ENCODE measurements at places on chromosomes 16 and 17.
A peak's percentile ranks its signal among the peaks of the same experiment; 100 is the strongest.

DNA sequence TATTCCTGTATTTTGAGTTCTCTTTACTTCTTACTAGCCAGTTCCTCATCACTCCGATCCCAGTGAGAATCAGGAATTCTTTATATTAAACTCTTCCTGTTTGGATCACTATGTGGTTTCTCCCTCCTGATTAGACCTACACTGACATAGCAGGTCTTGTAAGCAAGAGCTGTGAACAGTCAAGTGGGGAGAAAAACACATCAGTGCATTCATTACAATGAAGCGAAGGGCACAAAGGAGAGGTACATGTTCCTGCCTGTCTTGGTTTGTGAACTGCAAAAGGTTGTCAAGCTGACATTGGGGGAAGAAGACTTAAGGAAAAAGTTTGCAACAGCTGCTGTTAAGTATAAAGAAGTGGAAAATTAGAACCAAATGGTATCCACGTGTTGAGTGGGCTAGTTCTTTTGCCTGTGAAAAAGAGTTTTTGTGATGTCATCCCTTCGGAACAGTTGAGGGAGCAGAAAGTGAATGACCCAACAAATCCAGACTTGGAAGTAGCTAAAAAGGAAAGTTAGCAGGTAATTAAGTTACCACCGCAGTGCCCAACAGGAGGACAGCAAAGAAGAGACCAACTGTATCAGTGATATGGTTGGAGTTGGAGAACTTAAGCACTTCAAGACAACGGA lies 23.0 kb upstream of the TRIM25 start:
- no peak for DNase-seq

- DNase-seq = no peak
Observed at GRCh38 chr16:66543541-66543940, 6.4 kb downstream of the TK2 start.

DNA sequence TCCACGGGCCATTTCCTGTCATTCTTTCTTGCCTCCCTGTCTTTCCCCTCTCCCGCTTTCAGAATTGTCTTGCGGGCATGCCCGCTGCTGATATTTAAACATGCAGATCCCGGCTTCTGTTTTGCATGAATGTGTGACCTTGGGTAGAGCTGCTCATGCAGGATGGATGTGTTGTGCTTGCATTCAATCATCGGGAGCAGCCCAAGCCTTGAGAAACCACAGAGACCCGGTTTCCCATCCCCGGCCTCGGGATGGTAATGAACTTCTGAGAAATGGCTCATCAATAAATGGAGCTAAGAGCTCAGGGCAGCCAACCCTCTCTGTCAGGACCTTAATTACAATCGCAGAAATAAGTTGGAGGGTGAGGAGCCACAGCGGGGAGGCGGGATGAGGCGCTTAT lies 303.7 kb upstream of the TNRC6C start:
- DNase-seq = no peak

DNA sequence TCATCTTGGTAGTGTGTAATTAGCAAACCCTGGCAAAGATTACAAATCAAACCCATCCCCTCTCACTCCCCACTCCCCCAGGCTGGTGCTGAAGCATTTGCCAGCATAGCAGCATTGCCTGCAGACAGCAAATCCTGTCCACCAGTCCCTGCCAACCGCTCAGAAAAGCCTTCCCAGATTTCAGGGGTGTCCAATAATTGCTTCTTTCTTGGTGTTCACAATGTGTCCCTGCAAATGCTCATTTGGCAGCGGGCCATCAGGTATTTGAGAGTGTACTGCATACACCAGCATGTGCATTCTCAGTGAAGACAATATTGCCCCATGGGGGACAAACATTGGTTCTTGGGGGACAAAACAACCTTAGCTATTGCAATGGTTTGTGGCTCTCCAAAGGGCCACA lies 28.2 kb downstream of the ORC6 start:
- DNase-seq = no peak

- no peak for DNase-seq
Observed at GRCh38 chr16:79186196-79186595, 414.3 kb downstream of the MAF start.

- no peak for DNase-seq
Observed at GRCh38 chr17:78042542-78042941, 84.0 kb downstream of the TNRC6C start.

DNA sequence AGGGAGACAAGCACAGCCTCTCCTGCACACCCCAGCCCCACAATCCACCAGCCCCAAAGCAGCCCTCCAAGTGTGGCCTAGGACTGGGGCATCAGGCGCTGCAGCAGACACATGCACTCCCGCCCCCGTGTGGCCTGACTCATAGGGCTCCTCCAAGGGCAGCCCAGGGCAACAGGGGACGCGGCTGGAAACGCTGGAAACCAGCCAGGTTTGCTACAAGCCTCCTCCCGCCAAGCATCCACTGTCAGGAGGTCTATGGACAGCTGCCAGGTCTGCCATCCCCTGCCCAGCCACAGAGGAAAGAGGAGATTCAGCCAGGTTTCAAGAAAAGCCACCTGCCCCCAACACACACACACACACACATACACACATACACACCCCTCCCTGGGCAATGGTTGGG lies 25.8 kb downstream of the SRCIN1 start:
- DNase-seq = peak; percentile 24

- DNase-seq = no peak
Observed at GRCh38 chr17:49585422-49586027, 9.9 kb downstream of the NXPH3 start.

DNA sequence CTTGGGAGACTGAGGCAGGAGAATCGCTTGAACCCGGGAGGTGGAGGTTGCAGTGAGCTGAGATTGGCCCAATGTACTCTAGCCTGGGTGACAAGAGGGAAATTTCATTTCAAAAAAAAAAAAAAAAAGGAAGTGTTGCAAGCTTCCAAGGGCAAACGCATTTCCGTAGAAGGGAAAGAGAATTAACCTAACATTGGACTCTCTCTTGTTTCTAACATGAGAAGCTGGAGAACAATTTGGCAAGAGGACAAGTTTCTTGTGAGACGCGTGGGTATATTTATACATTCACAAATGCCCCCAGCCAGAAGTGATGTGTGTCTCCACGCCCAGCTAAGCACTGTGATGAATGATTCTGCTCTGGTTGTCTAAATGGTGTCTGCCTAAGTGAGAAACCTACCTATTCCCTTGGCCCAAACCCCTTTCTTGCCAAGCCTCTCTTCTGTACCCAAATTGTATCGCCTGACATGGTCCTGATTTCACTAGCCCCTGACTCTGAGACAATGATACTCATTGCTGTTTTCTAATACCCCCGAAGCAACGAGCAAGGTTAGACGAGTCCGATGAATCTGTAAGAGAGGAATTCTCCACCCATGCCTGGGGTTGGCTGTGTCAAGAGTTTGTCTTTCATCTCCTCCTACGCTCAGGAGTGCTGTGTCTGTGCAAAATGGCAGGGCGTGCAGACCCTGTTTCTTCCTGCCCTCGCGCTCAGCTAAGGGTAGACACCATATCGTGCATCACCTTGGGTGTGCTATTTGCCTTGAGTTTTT lies 14.2 kb upstream of the ST6GALNAC2 start:
- DNase-seq = no peak

DNA sequence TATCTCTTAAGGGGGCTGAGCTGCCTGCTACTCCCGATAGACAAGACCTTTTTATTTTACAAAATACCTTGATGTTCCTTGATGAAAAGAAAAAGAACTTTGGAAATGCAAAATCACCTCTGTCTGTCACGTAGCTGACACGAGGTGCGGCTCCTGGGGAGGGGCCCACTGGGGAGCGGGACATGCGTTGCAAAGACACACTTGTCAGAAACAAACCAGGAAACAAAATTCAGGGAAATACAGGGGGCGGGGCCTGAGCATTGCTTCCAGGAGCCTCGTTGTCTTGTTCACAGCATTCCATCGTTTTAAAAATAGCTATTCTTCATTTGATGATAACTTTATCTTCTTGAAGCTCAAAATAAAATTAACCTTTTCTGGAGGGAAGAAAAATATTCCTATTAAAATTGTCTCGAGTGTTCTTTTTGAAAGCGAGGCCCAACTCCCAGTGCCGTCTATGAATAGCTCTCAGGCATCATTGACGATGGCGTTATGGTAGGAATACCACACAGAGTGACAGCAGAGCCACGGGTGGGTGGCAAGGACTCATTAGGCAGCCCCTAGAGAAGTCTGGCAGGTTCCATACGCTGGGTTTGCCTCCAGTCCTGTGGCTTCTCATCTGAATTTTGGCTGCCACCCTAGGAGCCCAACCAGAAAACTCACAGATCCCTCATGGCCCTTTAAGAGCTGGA lies 286.9 kb downstream of the CPPED1 start:
- DNase-seq = no peak

- no peak for DNase-seq
Observed at GRCh38 chr16:5002699-5003143, 31.0 kb downstream of the NAGPA start.

GRCh38 chr16:21717608-21718007 lies 53.8 kb downstream of the OTOA start:
- DNase-seq = no peak

DNA sequence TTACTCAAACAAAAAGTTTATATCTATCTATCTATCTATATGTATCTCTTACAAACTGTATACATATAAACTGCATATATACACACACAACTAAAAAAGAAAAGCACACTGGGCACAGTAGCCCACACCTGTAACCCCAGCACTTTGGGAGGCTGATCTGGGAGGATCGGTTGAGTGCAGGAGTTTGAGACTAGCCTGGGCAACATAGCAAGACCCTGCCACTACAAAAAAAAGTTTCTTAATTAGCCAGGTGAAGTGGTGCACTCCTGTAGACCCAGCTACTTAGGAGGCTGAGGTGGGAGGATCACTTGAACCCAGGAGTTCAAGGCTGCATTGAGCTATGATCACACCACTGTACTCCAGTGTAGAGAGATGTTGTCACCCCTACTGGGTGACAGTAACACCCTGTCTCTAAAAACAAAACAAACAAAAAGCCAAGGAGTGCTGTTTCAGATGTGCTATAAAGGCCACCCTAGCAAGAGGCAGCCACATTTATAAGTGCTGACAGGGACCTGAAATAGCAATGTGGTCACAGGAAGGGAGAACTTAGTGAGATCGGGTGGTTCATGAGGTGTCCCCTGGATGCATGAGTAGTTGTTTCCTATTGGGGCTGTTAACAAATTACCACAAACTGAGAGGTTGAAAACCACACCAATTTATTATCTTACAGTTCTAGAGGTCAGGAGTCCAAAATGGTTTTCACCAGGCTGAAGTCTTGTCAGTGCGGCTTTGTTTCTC lies 4.8 kb downstream of the CD2BP2 start:
- no peak for DNase-seq

DNA sequence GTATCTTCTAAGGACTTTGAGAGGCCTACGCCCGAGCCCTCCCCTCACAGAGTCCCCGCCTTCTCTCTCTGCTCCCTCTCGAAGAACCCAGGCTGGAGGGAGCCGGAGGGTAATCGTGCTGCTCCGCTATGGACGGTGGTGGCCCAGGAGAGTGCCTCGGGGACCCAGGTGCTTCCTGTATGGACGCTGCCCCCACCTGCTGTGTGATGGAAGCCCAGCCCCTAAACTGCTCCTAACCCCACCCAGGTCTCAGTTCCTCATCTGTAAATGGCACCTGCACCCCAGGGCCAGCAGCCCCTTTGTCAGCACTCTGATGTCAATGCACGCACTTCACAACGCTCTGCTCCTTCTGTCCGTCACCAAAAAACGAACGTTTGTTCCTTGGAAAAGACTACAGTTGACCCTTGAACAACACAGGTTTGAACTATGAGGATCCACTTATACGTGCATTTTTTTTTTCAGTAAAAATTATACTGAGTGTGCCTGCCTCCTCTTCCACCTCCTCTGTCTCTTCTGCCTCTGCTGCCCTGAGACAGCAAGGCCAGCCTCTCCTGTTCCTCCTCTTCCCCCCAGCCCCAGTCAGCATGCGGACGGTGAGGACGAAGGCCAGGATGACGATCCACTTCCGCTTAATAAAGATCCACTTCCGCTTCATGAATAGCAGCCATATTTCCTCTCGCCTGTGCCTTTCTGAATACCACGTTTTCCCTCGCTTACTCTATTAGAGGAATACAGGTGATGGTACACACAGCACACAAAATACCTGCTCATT lies 118.3 kb downstream of the BANP start:
- DNase-seq = no peak

DNA sequence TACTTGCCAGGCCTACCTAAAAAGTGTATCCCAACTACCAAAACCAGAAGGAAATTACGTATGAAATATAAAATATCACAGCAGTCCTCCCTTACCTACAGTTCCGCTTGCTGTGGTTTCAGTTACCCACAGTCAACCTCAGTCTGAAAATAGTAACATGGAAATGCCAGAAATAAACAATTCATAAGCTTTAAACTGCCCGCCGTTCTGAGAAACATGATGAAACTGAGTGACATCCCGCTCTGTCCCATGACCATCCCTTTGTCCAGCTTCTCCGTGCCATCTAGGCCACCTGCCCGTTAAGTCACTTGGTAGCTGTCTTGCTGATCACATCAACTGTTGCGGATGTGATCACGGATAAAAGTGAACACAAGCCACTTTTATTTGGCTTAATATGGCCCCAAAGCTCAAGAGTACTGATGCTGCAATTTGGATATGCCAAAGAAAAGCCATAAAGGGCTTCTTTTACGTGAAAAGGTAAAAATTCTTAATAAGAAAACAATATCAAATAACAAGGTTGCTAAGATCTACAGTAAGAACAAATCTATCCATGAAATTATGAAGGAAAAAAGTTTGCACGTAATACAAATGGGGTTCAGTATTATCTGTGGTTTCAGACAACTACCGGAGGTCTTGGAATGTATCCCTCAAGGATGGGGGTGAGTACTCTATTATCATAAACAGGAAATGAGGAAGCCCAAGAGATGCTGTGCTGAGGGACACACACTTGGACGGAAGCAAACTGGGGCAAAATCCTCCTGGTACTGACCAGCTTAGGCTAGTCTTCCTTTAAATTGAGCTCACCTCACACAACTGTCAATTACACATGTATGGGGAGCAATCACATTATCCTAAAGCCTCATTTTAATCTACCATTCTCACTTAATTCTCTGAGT lies 8.2 kb downstream of the USP22 start:
- peak; percentile 17 for DNase-seq

DNA sequence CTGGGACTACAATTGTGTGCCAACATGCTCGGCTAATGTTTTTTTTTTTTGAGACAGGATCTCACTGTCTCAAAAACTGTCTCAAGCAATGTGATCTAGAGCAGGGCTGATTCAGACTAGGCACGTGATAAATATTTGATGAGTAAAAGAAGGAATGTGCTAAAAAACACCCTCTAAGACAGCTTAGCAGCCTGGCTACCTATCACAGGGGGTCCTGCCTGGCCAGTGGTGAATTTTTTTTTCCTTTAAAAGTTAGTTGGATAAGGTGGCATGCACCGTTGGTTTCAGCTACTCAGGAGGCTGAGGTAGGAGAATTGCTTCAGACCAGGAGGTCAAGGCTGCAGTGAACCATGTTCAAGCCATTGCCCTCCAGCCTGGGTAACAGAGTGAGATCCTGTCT lies 14.8 kb upstream of the GPATCH8 start:
- DNase-seq = no peak

- DNase-seq = no peak
Observed at GRCh38 chr17:49582789-49583188, 7.1 kb downstream of the NXPH3 start.

- DNase-seq = no peak
Observed at GRCh38 chr17:45266372-45266926, 4.6 kb upstream of the SPATA32 start.

- DNase-seq = no peak
Observed at GRCh38 chr16:51184702-51185433, 33.8 kb upstream of the SALL1 start.
